Effector CD8-positive, alpha-beta T cell (primary cell): ENCODE measurements at places on chromosomes 2 and 18.

- no peak for DNase-seq
These were observed 54.2 kb downstream of the DDX1 start for GRCh38 chr2:15645720-15646385.

DNA sequence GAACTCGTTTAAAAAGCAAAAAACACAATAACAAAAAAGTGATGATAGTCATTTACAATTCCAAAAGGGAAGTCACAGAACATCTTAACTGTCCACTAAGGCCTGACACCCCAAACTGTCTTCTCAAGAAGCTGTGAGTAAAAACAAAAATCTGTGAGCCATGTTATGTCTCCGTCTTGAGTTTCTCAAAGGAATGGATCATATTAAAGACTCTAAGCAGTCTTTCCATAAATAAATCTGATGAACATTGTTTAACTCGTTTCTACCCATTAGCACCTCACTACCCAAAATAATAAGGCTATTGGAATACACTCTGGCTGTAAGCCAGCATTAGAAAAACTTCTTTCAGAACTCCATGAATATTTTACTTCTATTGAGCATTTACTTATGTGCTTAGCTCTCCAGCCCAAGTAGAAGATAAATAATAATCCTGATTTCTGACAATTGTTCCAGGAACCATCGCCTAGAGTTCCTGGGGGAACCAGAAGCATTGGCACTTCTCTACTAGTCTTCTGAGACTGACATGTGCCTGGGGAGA lies 396.0 kb downstream of the STK39 start:
- DNase-seq: no peak

DNA sequence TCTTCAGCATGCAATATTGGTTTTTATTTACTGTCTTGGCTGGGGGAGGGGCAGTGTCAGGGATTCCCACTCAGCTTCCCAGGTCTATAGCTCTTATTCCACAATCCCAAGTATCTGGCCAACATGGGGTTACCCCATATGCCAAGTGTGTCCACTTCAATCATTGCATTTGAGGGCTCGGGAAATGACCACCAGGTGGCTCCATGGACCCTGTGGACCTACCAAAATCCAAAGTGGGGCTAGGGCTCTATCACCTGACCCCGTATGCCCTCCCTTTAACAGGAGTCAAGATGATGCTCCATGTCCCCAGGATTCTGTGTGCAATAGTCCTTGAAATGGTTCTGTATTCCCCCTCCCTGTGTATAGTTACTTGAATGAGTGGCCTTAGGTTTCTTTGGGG lies 12.1 kb upstream of the TRAF3IP1 start:
- no peak for DNase-seq

DNA sequence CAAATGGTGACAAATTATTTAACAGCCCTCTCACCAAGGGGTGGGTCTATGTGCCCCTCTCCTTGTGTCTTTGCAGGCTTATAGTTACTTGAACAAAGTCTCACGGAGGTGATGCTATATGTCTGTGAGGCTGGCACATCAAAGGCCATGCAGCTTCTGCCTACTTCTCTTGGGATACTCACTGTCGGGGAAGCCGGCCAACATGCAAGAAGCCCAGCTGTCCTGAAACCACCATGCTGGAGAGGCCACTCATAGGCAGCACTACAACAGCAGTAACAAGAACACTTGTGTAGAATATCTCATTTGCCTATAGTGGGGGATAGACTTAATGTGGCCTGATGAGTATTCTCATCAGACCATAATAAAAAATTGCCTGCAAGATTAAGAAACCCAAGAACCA lies 233.7 kb upstream of the NCKAP5 start:
- DNase-seq: no peak

- no peak for DNase-seq
These were observed 86.7 kb downstream of the KCNS3 start for GRCh38 chr2:17965196-17965595.

DNA sequence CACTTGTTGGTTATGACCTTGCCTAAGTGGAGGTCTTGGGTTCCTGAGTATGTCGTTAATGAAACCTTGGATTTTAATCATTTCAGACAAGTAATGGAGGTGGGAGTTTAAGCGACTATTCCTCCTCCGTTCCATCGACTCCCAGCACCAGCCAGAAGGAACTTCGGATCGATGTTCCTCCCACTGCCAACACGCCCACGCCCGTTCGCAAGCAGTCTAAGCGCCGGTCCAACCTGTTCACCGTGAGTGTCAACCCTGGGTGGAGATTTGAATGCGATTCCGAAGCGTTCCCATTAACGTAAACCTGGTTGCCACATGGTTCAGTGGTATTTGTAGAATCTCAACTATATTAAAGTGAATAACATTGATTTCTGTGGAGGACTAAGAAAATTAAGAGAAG lies 305.4 kb downstream of the AGAP1 start:
- DNase-seq: no peak

DNA sequence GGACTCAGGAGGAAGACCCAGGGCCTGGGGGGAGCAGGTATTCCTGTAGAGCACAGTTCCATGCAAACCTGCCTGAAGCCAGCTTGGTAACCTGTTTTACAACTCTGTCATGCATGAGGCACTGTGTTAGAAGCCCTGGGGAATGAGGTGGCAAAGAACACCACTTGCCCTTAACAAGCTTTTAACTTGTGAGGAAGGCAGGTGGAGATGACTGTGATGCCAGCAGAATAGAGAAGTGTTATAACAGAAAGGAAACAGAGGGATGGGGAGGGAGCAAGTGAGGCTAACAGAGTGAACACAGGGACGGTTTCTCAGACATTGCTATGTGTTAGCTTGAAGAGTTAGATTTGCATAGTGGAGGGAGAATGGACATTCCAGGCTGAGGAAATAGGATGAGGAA lies 11.5 kb upstream of the IL1A start:
- DNase-seq: no peak

DNA sequence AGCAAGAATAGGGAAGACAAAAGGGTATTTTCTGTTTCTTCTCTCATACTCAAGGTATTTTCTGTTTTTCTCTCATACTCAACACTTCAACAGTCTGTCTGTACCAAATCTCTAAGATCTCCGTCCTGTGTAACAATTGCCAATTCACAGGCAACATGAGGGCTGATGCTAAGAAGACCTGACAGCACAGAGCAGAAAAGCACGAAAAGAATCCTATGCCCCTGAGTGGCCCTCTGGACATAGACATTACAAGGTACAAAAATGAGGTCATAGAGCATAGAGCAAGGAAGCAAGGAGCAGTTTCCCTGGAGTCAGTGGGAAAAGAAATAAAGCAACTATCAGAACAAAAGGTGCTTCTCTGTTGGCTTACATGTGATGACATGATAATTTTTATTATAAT lies 1612.6 kb upstream of the CELF4 start:
- DNase-seq: no peak

DNA sequence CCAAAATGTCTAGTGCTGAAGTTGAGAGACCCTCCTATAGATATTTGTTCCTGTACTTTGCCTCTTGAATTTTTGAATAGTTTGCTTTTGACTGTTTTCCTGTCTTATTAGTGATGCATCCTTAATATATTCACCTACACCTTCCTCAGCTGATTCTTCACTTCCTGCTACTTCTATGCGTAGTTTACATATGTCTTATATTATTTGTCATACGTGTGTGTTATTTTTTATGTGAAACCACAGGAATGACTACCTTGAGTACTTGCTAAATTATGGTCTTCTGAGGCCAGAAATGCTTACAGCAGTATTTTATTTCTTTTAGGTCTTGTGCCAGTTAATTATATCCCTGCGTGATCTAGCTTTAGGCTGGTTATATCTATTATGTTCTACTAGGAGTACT lies 9.9 kb downstream of the UBE2E3 start:
- DNase-seq: no peak

DNA sequence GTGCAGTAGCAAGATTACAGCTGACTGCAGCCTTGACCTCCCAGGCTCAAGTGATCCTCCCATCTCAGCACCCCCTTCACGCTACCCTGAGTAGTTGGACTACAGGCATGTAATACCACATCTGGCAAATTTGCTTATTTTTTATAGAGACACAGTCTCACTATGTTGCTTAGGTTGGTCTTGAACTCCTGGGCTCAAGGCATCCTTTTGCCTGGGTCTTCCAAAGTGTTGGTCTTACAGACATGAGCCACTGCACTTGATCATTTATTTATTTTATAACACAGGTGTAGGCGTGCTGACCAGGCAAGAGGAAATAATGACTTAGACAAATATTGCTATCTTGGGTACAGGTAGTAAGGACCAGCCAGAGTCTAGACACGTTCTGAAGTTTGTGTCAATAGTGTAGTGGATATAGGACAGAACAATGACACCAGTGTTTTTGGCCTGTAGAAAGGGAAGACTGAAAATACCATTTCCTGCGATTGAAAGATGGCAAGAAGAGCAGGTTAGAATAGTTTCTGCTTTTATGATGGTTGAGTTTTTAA lies 71.0 kb upstream of the THUMPD2 start:
- DNase-seq: no peak

DNA sequence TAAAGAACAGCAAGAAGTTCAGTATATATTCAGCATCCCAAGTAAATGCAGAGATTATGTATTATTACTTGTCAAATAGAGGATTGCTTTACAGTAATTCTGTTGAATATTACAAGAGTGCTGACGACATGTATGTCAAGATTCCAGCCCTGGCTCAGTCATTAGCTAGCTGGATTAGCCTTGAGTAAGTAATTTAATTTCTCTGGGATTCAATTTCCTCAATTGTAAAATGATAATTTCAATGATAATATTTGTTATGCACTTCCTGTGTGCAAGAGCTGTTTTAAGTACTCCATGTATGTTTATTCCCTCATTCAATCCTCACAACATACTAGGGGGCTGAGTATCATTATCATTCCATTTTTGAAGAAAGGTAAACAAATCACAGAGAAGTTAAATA lies 44.0 kb downstream of the TCF4 start:
- DNase-seq: no peak

- DNase-seq: no peak
These were observed 227.6 kb downstream of the DYSF start for GRCh38 chr2:71680925-71681324.

GRCh38 chr2:104851291-104852089 lies 2.4 kb upstream of the POU3F3 start:
- no peak for DNase-seq

DNA sequence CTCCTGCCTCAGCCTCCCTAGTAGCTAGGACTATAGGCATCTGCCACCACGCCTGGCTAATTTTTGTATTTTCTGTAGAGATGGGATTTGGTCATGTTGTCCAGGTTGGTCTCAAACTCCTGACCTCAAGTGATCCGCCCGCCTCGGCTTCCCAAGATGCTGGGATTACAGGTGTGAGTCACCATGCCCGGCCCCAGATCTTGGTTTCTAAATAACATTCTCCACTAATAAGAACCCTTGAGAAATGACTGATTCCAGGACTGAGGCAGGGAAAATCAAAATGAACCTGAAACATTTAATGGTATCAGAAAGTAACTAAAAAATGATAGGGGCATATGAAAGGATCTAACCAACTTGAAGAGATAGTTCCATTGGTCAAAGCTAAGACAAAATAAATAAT lies 34.0 kb downstream of the BMPR2 start:
- no peak for DNase-seq

- no peak for DNase-seq
These were observed 37.1 kb upstream of the TNFRSF11A start for GRCh38 chr18:62287781-62288664.

- DNase-seq: no peak
These were observed 273.6 kb upstream of the NRP2 start for GRCh38 chr2:205408696-205409095.

- no peak for DNase-seq
These were observed 13.6 kb upstream of the KIDINS220 start for GRCh38 chr2:8850845-8851487.

DNA sequence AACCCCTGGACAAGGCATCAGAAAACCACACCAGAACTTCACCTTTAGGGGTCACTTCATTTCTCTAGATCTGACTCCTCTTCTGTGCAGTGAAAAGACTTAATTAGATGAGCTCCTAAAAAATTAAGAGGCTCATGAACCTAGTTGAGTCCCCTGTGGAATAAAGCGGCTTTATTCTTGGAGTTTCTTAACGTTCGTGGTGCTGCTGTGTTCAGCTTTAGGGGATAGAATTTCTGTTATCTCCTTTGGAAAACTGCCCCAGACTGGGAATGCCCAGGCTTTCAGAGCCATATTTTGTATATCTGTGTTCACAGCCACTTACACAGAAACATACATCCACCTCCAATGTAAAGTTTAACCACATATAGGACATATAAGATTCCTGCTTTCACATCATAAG lies 165.8 kb downstream of the ANTXR1 start:
- no peak for DNase-seq

DNA sequence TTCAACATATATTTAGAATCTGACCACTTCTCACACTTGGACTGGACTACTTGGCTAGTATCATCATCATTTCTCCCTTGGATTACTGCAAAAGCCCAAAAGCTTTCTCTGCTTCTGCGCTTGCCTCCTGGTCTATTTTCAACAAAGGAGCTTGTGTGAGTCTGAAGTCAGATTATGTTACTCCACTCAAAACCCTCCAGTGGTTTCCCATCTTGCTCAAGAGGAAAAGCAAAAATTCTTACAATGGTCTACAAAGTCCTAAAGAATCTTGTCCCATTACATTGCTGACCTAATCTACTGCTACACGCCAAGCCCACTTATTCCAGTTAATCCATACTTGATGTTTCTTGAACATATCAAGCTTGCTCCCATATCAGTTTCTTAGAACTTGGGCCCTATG lies 9.6 kb downstream of the PREPL start:
- DNase-seq: no peak

GRCh38 chr2:241391892-241392665 lies 36.0 kb downstream of the FARP2 start:
- DNase-seq: no peak

DNA sequence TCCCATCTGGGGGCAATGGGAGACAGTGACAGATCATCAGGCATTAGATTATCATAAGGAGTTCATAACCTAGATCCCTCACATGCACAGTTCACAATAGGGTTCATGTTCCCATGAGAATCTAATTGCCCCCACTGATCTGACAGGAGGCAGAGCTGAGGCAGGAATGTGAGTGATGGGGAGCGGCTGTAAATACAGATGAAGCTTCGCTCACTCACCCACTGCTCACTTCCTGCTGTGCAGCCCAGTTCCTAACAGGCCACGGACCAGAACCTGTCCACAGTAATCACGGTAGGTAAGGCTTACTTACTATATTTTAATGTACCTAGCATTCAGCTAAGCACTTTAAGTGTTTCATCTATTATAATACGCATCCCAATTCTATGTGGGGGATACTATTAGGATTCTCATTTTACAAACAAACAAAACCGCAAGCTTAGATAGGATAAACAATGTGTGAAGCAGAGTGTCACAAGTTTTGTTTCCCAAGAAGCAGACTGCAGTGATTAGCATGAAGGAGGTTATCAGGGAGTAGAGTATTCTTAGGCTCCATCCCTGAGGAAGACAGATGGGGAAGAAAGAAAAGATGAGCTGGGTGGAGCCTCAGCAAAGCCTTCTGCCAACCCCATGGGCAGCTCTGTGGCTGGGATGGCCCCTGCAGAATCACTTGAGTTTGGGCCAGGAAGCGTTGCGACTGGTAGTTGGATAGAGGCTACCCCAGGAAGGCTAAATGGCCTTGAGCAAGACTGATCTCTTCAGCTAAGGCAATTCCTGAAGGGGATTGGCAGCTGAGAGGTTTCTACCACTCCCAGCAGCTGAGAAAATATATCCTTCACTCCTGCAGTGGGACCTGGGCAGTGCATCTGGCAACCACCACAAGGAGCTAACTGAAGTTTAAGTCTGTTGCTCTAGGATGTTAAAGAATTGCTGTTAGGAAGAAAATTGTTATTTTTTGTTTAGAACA lies 133.1 kb downstream of the MREG start:
- DNase-seq: no peak
